ENCODE measurements at places on chromosomes 12 and 14.

GRCh38 chr12:116406529-116406928, 129.0 kb upstream of the MED13L start:
- no peak for DNase-seq

- DNase-seq, result no peak
These were observed 53.2 kb downstream of the DACT1 start for GRCh38 chr14:58690801-58691516.

DNA sequence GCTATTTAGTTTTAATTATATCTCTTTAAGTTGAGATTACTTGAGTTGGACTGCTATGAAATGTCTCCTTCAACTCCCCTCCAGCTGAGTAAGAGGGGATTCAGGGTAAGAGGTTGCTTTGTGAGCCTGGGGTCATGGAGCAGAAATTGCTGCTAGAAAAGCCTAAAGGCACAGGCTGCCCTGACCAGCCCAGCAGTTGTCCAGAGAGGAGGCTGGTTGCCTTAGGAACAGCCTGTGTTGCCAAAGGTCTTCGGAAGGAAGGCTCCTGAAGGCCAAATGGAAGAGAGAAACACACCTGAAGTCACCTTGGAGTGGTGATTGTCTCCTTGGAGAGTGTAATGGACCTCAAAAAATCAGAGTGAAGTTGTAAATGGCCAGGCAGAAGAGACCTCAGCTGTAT, 235.5 kb upstream of the PDE3A start:
- no peak for DNase-seq

DNA sequence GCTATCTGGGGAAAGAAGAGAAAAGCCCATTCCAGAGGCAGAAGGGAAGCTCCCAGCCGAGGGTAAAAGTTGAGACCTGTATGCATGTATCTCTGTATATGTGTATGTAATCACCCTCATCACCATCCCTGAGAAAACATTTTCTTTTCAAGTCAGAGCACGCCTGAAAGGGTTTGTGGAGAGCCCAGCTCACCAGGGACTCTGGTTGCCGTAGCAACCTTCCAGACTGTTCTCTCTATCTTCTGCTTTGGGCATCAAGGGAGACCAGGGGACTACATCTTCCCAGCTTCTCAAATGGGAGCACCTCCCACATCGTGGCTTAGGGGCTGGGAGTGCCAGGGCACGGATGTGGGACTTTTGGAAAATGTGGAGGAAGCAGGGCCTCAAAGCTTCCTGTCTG, 93.5 kb downstream of the GALNT8 start:
- peak; percentile 73 for DNase-seq

DNA sequence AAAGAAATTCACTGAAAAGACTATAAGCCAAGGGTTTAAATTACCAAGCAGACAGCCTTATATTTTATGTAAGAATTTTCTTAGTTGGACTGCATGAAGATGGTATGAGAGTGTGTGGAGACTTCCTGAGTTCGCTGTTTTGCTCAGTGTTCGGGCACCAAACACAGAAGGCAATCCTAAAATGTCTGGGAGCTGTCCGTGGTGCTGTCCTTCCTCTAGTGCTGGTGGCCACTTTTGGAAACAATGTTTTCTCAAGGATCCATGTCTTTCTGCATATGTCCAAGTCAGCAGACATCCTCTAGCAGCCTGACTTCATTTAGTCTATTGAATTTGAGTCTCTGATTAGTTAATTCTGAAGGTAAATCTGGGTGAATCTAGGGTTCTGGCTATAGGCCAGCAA, 135.8 kb downstream of the SLC8A3 start:
- peak; percentile 87 for DNase-seq

- DNase-seq, result no peak
These were observed 51.0 kb upstream of the SOCS2 start for GRCh38 chr12:93521225-93522080.

GRCh38 chr14:21825149-21825743, 151.6 kb upstream of the OR4E1 start:
- DNase-seq, result no peak

DNA sequence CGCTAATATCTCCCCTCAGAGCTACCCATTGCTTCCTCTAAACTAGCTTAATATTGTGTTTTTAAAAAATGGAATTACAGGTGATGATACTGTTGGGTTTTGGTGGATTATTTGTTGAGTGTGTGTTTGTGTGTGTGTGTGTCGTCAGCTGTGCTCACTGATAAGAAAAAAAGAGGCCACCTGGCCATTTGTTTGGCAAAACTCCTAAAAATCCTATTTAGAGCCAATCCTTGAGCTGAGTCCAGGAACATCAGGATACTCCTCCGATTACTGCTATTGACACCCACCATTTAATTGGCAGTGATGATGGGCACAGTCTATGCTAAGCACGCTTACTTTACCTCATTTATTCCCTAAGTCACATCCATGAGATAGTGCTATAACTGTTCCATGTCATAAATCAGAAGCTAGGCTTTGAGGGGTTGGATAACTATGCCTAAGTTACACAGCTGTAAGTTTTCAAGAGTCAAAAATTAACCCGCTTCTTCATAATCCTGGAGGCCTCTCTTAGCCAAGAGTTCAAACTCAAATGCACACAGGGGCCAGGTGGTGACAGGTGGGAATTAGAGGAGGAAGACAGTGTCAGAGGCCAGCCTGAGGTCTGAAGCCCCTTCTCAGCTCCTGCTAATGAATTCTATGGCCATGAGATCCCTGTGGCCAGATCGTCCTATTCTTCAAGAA, 1026.6 kb upstream of the TMEM132C start:
- no peak for DNase-seq

DNA sequence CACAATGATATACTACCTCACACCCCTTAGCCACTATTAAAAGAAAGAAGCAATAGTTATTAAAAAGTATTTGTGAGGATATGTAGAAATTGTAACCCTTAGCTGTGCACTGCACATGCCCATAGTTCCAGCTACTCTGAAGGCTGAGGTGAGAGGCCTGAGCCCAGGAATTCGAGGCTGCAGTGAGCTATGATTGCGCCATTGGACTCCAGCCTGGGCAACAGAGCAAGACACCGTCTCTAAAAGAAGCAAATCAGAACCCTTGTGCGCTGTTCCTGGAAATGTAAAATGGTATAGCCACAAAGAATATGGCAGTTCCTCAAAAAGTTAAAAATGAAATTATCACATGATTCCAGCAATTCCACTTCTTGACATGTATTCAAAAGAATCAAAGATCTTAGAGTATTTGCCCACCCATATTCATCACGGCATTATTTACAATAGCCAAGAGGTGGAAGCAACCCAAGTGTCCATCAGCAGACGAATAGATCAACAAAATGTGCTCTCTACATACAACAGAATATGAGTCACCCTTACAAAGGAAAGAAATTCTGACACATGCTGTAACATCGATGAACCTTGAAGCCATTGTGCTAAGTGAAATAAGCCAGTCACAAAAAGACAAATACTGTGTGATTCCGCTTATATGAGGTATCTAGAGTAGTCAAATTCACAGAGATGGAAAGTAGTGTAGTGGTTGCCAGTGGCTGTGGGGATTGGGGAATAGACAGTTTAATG, 23.7 kb upstream of the YLPM1 start:
- DNase-seq, result no peak

GRCh38 chr12:5768581-5769196, 176.4 kb downstream of the ANO2 start:
- peak; percentile 15 for DNase-seq

DNA sequence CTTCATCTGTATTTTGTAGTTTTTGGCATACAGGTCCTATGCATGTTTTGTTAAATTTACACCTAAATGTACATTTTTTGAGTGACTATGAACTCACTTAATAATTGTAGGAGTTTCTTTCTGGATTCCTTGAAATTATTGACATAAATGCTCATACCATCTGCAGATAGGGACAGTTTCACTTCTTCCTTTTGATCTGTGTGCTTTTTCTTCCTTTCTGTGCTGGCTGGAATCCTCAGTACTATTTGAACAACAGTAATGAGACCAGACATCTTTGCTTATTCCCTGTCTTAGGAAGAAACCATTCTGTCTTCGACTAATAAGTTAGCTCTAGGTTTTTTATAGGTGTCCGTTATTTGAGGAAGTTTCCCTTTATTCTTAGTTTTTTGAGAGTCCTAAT, 110.3 kb downstream of the ADGRD1 start:
- no peak for DNase-seq

- DNase-seq, result no peak
These were observed 33.9 kb downstream of the BHLHE41 start for GRCh38 chr12:26090836-26091510.

DNA sequence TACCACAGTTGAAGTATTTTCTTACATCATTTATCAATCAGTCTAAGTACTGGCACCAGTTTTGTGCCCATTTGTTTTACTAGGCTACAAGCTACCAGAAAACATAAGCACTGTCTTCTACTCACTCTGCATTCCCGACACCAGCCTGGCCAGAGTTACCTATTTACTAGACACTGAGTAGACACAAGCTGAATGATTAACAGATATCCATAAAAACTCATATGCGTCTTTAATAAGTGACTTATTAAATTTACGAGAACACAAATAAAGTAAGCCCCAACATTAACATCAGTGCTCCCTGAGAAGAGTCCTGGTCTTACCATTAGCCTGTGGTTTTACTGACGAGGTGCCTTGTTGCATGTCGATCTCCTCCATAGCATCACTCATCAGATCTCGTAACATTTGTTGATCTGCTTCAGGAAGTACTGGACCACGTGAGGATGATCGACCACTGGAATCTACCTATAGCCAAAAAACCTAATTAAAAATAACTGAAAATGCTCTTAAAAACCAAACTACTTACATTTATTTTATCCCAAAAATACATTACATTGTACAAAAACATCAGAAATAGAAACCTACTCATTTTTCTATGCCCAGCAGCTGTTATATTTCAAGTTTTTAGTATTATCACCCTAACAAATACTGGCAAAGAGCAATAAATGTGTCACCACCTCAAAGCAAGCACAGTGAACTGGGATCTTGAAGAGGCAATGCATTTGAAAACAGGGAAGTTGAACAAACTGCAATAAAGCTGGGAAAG, 53.3 kb downstream of the BDKRB1 start:
- no peak for DNase-seq

All from eye (tissue), 1 donor.